HTR-8/SVneo (cell line): ENCODE measurements at places on chromosomes 5 and 9.

GRCh38 chr5:133918731-133919130 is 49.7 kb downstream of the C5orf15 start:
- DNase-seq = no peak

GRCh38 chr5:1497795-1498622 is 25.8 kb downstream of the LPCAT1 start:
- no peak for DNase-seq

DNA sequence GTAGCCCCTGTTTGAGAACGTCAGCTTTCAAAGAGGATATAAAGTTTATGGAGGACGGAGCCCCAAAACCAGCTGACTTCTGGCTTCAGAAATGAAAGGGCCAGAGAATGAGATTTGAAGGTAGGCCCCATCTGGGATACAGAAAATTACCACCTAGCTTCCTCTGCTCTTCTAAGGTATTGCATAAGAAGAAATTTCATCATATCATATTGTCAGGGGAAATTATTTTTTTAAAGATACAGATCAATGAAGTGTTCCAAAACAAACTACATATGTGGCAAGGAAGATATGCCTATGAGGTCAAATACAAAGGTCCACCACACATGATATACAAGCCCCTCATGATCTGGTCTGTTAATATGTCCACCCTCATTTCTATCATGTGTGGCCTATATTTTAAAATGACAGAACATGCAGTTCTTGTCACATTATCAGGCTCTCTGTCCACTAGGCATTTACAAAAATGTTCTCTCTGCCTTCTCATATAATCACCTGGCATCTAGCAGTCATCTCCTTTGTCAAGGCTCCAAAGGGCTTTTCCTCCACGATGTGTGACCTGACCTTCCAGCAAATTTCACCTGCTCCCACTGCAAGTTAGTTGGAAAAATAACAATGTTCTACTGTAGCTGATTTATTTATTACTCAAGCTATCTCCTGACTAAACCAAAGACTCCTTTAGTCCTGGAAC is 83.1 kb downstream of the DPYSL3 start:
- no peak for DNase-seq

DNA sequence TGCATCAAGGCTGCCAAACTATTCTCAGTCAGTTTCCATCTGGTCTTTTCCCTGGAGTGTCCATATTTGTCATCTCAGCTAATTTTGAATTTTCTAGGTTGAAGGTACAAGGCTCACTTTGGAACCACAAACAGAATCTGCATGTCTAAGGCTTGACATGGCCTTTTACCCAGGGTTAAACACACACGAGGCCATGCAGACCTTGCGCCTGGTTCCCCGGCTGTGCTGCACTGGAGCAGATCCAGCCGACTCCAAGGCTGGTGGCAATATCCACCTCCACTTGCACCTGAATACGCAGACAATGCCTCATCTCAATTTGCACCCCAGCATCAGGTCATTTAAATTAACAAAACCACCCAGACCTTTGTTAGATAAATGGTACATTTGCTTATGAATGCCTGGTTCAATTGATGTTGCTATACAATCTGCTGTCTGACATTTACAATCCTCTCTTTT is 276.2 kb downstream of the HSPA4 start:
- DNase-seq = no peak

DNA sequence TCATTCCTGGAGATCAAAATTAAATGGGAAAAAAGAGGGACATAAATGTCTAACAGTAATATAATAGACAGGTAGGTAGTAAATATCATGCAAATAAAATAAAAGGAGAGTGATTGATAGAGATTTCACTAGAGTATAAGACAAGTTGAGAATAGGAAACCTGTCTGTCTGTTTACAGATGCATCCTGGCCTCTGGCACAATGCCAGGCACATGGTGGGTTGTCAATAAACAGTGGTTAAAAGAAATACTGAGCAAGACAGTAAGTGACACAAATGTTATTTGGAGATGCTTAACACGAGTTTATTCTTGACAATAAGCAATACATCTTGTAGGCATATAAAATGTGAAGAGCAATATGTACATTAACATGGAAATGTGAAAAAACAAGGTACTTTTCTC is 33.3 kb downstream of the RICTOR start:
- no peak for DNase-seq

DNA sequence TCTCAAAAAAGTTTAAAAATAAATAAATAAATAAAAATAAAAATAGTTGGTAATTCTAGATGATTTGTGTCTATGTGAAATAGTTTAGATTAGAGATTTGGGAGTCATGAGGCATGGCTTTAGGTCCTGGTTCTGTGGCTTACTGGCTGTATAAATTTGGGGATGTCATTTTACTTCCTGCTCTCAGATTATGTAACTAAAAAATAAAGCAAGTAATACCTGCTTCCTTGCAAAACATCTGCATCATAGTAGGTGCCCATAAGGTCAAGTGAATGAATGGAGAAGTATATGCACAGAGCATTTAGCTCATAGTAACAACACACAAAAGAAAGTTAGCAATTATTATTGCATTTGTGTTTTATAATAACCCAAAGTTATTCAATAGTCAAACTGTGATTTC is 287.7 kb upstream of the TLE4 start:
- DNase-seq = no peak

GRCh38 chr5:35651002-35651756 is 33.5 kb downstream of the SPEF2 start:
- peak; percentile 72 for DNase-seq
